Suprapubic skin (tissue), 4 donors: ENCODE measurements at places on chromosomes 13 and 19. TPM values are rescaled to one million over a fixed set of nuclear protein-coding genes. Genes with fewer than 3 reads are reported as not detected.

DNA sequence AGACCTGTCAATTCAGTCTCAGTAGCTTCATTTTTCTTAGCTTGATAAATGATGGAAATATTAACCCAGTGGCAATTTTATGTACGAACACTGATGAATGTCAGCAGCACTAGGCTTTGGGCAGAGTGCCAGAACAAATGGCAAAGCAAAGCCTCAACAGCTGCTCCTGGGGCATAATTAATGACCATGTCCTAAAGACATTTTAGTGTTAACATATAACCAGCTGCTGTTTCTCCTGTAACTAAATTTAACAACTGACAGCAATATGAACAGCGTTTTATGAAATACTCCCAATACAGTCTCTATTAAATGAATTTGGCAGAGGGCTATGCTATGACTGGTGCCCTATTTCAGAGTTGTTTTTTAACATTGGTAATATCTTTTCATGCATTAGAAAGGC, 47.1 kb downstream of the ZNF568 start:
- DNase-seq = no peak
- no peak overlapping the region for H3K4me3 ChIP-seq
- H3K27ac ChIP-seq = no peak overlapping the region
- H3K36me3 ChIP-seq = no peaks in the 10 kb centered on the region

The CTXN1 gene
- 2.9 TPM for total RNA-seq

DNA sequence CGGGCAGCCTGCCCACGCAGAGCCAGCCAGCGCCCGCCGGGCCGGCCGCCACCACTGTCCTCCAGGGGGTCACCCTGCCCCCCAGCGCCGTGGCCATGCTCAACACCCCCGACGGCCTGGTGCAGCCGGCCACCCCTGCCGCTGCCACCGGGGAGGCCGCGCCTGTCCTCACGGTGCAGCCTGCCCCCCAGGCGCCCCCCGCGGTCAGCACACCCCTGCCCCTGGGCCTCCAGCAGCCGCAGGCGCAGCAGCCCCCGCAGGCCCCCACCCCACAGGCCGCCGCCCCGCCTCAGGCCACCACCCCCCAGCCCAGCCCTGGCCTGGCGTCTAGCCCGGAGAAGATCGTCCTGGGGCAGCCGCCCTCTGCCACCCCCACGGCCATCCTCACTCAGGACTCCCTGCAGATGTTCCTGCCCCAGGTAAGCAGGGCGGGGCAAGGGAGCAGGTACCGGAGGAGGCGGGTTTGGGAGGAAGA, 32.3 kb upstream of the EHD2 start:
- H3K4me1 ChIP-seq = no peaks in the 10 kb centered on the region
- peaks cover 73% of the 10 kb centered on the region for H3K36me3 ChIP-seq
- H3K4me3 ChIP-seq = no peak overlapping the region

GRCh38 chr13:98478189-98479129, 98.4 kb downstream of the STK24 start:
- H3K27ac ChIP-seq = no peak overlapping the region
- H3K27me3 ChIP-seq = no peaks in the 10 kb centered on the region
- no peak overlapping the region for H3K4me3 ChIP-seq
- H3K4me1 ChIP-seq = peaks cover 70% of the 10 kb centered on the region
- no peak for DNase-seq
- H3K36me3 ChIP-seq = peaks cover 24% of the 10 kb centered on the region

- no peak overlapping the region for H3K4me3 ChIP-seq
- no peak for DNase-seq
- no peaks in the 10 kb centered on the region for H3K27me3 ChIP-seq
- no peak overlapping the region for H3K27ac ChIP-seq
Observed at GRCh38 chr13:84050536-84050935, 168.3 kb upstream of the SLITRK1 start.

The FAM216B gene
- not detected for total RNA-seq

GRCh38 chr13:100214886-100215285, 126.0 kb downstream of the PCCA start:
- H3K27ac ChIP-seq = no peak overlapping the region
- H3K4me1 ChIP-seq = no peaks in the 10 kb centered on the region
- H3K4me3 ChIP-seq = no peak overlapping the region
- DNase-seq = no peak
- no peaks in the 10 kb centered on the region for H3K27me3 ChIP-seq
- no peaks in the 10 kb centered on the region for H3K36me3 ChIP-seq

GRCh38 chr13:112893570-112894422, 75.2 kb upstream of the MCF2L start:
- H3K4me3 ChIP-seq = peak overlapping the region; percentile 50
- peaks cover 40% of the 10 kb centered on the region for H3K4me1 ChIP-seq
- no peak overlapping the region for H3K27ac ChIP-seq
- DNase-seq = no peak
- no peaks in the 10 kb centered on the region for H3K36me3 ChIP-seq

DNA sequence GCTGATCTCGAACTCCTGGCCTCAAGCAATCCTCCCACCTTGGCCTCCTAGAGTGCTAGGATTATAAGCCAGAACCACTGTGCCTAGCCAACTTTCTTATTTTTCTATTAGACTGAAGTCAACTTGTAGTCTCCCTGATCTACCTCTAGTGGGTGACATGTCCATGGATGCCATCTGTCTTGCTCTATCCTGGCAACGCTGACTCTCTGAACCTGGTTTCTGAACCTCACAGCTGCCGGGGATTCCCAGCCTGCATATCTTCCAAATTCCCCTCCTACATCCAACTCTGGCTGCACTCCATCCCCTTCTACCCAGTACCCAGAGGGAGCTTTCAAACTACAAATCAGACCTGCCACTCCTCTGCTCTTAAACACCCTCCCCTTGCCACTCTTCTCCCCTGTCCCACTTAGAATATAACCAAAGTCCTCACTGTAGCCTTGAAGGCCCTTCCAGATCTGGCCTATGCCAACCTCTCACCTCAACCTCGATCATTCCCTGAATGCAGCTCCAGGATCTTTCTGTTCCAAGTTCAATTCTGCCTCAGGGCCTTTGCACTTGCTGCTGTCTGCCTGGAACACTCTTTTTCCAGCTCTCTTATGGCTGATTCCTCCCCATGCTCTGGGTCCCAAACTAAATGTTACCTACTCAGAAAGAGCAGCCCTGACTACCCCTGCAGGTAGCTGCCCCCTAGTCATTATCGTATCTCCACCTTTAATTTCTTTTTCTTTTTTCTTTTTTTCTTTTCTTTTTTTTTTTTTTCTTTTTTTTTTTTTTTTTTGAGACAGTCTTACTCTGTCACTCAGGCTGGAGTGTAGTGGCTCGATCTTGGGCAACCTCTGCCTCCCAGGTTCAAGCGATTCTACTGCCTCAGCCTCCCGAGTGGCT, 2.2 kb downstream of the CLIP3 start:
- H3K4me1 ChIP-seq = peaks cover 12% of the 10 kb centered on the region
- H3K27ac ChIP-seq = no peak overlapping the region
- no peaks in the 10 kb centered on the region for H3K27me3 ChIP-seq
- H3K4me3 ChIP-seq = no peak overlapping the region
- DNase-seq = no peak

GRCh38 chr13:103671547-103671946, 605.3 kb upstream of the SLC10A2 start:
- H3K4me1 ChIP-seq = no peaks in the 10 kb centered on the region
- H3K27me3 ChIP-seq = no peaks in the 10 kb centered on the region
- no peaks in the 10 kb centered on the region for H3K36me3 ChIP-seq
- DNase-seq = no peak
- H3K4me3 ChIP-seq = no peak overlapping the region
